ENCODE measurements at places on chromosomes 5 and 9. TPM values are rescaled to one million over a fixed set of nuclear protein-coding genes. Genes with fewer than 3 reads are reported as not detected.

Gene PLCXD3
- 0.30 TPM for polyA plus RNA-seq

Gene TLR4
- polyA plus RNA-seq = 7.6 TPM

DNA sequence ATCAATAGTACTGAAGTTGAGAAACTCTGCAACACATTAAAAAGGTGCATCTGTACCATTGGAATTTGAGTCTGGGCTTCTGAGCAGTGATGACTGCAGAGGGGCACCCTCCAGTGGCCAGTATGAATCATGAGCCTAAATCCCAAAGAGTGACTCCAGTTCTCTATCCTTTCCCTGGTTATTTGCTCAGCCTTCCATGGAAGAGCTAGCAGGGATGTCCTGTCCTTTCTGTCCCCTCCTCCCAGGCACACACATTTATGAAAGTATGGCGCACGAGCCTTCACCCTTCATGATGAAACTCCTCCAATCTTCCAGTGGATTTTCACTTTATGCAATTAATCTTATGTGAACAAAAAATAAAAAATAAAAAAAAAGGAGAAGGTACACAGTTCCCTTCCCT lies 81.0 kb downstream of the ESM1 start:
- no peak for DNase-seq

DNA sequence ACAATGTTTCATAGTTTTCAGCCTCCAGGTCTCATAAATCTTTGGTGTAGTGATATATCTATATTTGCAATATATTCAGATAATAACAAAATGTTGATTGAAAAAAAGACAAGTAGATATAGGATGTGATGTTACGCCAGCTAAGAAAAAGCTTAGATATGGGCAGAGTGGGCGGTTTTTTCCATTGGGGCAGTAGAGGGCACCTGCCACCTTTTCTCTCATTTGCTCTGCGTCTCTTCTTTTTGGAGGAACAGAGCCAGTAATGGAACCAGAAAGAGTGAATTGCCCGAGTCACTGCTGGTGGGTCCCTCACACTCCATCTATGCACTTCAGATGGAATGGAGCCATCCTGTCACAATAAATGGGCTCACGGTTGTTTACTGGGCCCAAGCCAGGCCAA lies 62.1 kb upstream of the FANCC start:
- DNase-seq = no peak

DNA sequence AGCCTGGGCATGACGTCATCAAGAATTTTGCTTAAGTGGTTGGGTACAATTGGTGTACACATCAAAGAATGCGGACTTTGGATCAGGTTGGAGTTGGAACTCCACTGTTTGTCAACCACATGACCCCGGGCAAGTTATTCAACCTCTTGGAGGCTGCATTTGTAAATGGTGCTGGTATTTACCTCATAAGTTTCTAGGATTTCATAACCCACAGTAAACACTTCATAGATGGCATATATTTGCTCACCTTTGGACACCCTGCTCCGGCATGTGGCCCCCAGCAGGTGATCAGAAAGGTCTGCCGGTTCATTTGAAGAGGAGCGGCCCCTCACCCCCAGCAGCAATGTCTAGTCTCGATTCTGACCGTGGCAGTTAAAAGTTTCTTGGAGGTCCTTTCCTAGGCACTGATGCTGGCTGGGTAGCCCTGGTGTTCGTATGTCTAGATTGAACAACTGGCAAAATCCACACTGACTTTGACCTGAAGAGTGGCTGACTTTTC lies 60.6 kb downstream of the IL6ST start:
- no peak for DNase-seq

DNA sequence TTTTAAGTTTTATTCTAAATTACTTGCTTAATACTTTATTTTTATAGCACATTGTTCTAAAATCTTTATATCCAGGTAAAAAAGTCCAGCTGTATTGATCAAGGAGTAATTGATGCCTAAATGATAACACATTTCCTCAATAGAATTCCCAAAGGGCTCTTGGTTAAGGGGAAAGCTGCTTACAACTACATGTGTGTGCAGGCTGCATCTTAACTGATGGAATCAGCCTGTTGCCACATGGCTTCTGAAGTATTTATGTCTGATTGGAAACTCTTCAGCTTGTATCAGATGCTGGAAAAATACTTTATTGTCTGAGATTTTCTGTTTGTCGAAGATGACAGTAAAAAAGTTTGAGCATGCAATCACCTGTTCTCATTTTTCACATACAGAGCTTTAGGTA lies 182.6 kb downstream of the FBXL7 start:
- DNase-seq = no peak

GRCh38 chr5:125381290-125381689 lies 634.9 kb upstream of the ZNF608 start:
- no peak for DNase-seq
